Renal pelvis (tissue), 12 donors: ENCODE measurements at places on chromosomes 6 and 20.

GRCh38 chr6:169344750-169345065 lies 91.1 kb upstream of the THBS2 start:
- DNase-seq = no peak

DNA sequence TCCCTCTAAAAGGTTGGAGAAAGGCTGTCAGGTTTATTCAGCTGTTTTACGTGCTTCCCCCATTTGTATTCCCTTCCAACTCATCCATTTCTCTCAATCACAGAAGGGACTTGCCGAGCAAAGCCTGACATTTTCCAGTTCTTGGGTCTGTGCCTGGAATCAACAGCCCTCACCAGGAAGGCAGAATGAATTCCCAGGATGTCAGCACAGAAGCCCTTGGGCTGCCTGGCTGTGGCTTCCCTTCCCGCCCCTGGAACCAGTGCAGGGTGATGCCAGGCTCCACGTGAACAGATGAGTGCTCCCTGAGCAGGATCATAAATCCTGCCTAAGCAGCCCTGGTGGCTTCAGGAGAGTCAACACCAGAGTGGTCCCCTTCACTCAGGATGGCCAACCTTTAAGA lies 86.1 kb upstream of the CD83 start:
- DNase-seq = no peak

GRCh38 chr20:36017048-36017951 lies 48.9 kb downstream of the CNBD2 start:
- DNase-seq = peak; percentile 87

GRCh38 chr6:47235964-47236760 lies 73.5 kb downstream of the TNFRSF21 start:
- no peak for DNase-seq

DNA sequence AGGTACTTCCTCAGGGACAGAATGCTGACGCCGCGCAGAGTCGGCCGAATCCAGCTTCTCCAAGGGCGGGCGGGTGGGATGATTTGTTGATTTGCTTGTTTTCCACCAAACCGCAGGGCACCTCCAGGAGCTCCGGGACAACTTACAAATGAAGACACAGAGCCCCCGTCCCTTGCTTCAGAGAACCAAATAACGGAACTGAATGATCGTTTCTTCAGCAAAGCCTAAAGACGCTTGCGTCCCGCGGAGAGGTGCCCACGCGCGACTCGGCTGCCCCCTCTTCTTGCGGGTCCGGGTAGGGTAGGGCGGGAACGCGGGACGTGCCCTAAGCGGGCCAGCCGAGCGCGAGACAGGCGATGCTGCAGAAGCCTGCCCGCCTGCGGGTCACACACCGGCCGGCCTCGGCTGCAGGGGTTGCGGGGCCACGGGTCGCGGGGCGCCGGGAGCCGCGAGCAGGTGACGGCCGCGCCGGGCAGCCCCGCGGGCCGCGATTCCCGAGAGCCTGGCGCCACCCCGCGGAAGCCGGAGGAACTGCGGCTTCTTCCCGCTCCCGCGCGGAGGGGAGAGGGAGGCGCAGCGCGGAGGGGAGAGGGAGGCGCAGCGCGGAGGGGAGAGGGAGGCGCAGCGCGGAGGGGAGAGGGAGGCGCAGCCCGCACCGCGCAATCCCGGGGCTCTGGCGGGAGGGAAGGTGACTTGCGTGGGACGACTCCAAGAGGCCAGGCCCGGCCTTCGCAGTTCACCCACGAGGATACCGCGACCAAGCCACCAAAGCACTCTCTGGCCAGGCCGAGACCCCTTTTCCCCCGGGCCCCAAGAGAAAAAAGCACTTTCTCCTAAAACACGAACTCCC lies 7.7 kb upstream of the FOXF2 start:
- DNase-seq = no peak

DNA sequence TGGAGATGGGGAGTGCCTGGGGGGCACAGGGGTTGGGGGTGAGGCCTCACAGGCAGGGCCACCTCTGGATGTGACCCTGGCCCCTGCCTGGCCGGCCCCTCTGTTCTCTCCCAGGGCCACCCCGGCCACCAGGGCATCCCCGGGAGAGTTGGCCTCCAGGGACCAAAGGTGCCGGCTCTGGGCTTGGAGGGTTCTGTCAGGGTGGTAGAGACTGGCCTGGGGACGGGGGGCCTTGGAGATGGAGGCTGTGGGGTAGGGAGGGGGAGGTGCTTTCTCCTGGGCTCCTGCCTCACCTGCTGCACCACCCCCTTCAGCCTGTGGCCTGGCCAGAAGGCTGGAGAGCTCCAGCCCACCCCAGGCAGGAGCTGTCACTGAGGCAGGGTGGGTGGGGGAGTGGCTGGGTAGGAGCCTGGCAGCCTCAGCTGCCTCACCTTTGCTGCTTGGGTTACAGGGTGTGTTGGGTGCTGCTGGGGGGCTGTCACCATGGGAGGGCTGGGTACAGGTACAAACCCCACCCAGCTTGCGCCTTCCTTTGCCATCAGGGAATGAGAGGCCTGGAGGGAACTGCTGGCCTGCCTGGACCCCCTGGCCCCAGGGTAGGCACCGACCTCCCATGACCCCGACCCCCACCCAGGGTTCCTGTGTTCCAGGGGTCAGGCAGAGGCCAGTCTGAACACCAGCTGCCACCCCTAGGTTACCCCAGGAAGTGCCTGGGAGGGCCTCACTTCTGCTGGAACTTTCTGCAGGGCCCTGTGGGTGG lies 32.7 kb downstream of the COL20A1 start:
- DNase-seq = no peak

- DNase-seq = no peak
Observed at GRCh38 chr6:156808287-156808686, 31.1 kb downstream of the ARID1B start.

DNA sequence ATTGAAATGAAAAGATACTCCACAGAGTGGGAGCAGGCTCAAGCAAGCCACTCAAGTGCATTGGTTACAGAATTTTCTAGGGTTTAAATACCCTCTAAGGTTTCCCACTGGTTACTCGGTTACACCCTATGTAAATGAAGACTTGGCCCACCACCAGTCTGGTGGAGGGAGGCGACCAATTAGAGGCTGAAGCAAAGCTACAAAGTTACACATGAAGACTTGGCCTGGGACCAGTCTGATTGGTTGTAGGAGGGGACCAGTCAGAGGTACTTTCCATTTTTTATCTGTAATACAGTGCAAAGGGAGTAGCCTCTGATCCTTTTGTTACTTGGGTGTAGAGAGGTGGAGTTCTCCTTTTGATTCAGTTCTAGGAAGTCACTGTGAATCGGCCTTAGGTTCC lies 7.6 kb downstream of the SRSF12 start:
- DNase-seq = no peak

- DNase-seq = no peak
Observed at GRCh38 chr6:49736017-49736508, 8.1 kb downstream of the CRISP3 start.

DNA sequence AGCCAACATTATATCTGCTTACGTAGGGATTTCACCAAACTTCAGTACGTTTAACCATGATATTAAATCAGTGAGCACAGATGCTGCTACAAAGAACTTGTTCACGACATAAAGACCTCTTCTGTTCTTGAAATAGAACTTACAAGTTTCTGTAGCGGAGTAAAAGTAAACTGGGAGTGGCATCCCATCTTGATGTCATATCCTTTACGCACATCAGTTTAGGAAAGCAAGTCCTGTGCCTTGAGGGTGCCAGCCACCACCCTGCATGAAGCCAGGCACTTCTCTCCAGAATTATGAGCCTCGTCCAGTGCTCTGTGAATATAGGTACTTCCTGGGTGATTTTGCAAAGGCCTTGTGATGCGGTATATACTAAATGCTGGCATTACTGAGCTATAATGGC lies 122.6 kb downstream of the BTBD3 start:
- DNase-seq = no peak

- no peak for DNase-seq
Observed at GRCh38 chr6:38489951-38490350, 149.8 kb downstream of the BTBD9 start.

DNA sequence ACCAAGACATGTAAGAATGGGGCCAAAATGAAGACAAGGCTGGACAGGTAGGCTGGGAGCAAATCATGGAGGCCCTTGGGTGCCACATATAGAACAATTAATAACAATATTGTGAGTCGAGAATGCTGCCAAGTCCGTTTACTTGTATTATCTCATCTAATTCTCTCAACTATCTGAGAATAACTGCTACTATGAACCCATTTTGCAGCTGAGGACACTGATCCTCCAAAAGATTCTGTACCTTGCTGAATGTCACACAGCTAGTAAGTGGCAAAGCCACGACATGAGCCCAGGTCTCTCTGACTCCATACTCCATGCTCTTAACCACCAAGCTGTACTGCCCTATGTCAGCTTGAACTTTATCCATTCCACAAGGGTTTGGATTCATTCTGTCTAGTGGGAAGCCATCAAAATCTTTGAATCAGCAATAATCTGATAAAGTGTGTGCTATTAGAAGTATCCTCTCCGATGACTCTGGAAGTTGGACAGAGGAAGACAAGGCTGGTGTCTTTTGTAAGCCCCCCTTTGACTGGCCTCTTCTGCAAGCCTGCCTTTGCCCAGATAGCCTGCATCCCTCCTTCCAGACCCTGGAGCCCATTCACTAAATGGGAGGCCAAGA lies 43.5 kb upstream of the PDYN start:
- DNase-seq = no peak

- no peak for DNase-seq
Observed at GRCh38 chr6:53824714-53825113, 29.9 kb downstream of the LRRC1 start.
